Activated CD4-positive, alpha-beta T cell treated with anti-CD3 and anti-CD28 coated beads, Interleukin-2, Interleukin-4, amounts not matched to agents 100 ng/mL and 50 ng/mL, durations not matched to agents 16 hours and 8 hours (primary cell): ENCODE measurements at places on chromosomes 1 and 21.

- DNase-seq, result no peak
These were observed 9.4 kb upstream of the CTBS start for GRCh38 chr1:84583648-84584047.

DNA sequence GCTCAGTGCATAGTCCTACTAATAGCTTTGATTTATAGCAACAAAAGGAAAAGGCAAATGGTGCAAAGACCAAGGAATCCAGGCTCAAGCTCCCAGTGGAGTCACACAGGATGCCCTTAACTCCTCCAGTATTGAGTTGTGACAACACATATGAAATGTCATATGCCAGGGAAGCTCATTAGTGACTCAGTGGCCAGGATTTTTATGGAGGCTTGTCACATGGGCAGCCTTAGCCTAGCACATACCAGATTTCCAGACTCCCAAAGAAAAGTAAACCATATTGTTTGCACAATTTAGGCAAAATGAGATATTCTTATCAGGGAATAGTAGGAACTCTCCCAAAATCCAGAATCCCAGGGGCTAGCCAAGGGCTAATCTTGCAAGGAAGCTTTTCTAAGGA is 129.2 kb downstream of the MAGI3 start:
- DNase-seq, result no peak

DNA sequence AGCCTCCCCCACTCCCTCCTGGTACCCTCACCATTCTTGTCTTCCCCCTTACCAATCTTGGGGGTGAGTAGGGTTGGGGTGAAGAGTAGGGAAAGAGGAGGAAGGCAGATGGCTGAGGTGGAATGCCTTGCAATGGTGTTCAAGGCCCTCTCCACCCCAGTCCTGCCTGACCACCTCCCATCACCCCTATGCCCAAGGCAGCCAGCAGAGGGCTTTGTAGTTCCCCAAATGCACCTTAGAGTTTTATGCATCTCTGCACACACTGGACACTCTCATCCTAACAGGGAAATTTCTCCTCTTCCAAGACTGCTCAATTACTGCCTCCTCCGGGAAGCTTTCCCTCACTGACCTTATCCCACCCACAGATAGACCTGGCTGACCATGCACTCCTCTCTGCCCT is 15.4 kb downstream of the KIF17 start:
- DNase-seq, result no peak

DNA sequence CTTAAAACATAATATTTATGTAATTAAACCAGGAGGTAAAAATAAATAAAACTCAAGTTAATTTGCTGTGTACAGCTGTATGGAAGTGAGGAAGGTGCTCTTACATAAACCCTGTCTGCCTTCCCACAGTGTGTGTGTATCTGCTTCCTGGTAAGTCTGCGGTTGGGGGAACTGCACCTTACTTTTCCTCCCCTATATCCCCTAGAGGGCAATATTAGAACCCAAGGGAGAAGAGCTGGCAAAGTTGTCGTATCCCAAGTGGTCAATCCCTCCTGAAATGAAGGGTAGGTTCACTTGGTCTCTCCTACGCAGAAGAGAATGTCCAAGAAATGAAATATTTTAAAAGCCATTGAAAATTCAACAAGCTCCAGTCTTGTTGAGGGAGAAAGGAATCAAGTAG is 17.8 kb upstream of the JAK1 start:
- no peak for DNase-seq

DNA sequence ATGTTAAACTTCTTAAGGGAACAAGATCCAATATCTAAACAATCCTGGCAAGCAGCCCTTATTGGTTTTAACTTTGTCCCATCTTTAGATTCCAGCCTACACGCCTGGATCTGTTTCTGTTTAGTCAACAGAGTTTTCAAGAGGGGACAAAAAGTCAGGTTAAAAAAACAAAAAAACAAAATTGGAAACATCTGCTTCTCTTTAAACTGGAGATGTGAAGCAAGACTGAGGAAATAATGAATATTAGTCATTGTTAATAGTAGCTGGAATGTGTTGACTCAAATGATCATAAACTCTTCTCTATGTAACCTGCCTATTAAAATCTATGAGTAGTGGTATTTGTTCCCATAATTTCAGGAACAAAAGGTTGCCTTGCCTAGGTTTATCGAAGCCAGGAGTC is 55.0 kb downstream of the NID1 start:
- DNase-seq, result no peak

DNA sequence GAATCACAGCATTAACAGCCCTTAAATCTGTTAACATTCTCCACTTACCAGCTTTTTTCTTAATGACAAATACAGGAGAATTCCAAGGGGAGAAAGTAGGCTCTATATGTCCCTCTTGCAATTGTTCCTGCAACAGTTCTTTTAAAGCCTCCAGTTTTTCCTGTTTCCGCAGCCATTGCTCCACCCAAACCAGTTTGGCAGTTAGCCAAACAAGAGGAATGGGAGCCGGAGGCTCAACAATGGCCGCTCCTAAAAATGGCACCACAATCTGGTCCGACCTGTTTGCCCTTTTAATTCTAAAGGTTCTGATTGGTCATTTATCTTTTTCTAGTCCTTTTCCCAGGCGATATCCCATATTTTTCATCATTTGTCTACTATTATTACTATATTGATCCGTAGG is 14.0 kb upstream of the L1TD1 start:
- DNase-seq, result no peak

GRCh38 chr1:224745924-224746323 is 129.8 kb downstream of the CNIH3 start:
- peak; percentile 6 for DNase-seq

- DNase-seq, result no peak
These were observed 69.2 kb downstream of the OBSCN start for GRCh38 chr1:228276901-228277490.

GRCh38 chr1:116769994-116770393 is 15.8 kb downstream of the CD2 start:
- peak; percentile 10 for DNase-seq

GRCh38 chr1:53811414-53811851 is 26.7 kb downstream of the NDC1 start:
- DNase-seq, result peak; percentile 19

- no peak for DNase-seq
These were observed 19.9 kb upstream of the LDLRAP1 start for GRCh38 chr1:25523542-25523941.

GRCh38 chr1:223039990-223040389 is 103.1 kb downstream of the TLR5 start:
- no peak for DNase-seq

DNA sequence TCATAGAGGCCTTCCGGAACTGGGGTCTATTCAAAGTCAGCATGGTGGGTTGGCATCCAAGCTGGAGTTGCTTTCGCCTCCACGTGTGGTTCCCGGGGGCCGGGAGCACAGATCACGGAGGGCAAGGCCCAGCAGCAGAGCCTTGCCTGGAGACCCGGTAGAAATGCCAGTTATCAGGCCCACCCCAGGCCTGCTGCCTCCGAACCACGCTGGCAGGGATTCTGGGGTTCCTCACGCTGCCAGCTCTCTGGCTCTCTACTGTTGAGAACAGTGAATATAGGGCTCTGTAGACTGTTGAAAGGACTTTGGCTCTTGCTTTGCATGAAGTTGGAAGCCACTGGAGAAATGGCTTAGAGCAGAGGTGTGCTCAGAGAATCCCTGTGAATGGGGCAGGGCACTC is 127.5 kb downstream of the RIPK4 start:
- no peak for DNase-seq

DNA sequence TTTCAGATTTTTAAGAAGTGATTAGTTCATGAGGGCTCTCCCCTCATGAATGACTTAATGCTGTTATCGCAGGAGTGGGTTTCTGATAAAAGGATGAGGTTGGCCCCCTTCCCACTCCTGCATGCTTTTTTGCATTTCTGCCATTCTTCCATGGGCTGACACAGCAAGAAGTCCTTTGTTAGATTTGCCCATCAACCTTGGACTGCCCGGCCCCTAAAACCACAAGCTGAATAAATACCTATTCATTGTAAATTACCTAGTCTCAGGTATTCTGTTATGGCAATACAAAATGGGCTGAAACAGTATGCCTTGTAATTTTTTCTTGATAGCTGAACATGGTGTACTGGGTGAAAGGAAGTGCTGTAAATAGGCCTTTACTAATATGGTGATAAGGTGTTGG is 72.7 kb upstream of the DPH5 start:
- no peak for DNase-seq

GRCh38 chr1:181120924-181121323 is 32.4 kb downstream of the IER5 start:
- no peak for DNase-seq

DNA sequence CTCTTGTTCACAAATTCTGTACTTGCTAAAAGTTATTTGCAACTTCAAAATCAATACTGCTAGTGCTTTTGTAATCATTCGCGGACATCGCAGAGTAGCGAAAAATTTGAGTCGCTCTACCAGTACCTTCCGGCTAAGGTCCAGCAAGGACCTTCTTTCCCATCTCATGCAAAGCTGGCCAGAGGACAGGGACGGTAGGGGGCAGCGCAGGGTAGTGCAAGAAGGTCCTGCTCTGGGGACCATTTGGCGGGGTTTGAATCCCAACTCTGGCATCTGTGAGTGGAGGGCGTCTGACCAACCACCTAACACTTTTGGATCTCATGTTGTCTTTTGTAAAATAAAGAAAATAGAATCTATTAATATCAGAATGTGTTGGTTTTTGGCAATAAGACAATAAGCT is 258.3 kb downstream of the SPATA17 start:
- no peak for DNase-seq

GRCh38 chr1:2179283-2180013 is 15.1 kb downstream of the FAAP20 start:
- no peak for DNase-seq

DNA sequence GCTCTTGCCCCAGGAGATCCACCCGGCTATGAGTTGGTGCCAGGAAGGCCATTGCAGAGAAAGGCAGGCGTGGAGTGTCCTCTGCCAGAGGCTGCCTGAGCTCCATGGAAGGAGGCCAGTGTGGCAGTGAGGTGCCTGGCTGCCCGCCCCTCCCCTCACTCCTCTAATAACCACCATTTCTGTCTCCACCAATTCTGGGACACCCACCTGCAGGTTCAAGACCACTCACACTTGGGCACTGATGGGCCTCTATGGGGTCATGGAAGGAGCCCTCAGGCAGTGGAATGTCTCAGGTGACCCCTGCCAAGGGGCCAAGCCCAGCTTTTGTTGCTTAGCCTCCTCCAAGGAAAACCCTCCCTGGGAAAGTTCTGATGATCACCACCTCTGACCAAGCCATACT is 731.6 kb downstream of the MATN1 start:
- DNase-seq, result no peak
